Activated CD8-positive, alpha-beta memory T cell treated with anti-CD3 and anti-CD28 coated beads for 48 hours (primary cell): ENCODE measurements at places on chromosomes 11 and 22.

GRCh38 chr11:1906611-1907423 lies 12.7 kb upstream of the TNNT3 start:
- DNase-seq, result no peak

- no peak for DNase-seq
These were observed 82.7 kb upstream of the TMEM45B start for GRCh38 chr11:129732941-129733340.

GRCh38 chr22:23822101-23822671 lies 16.6 kb downstream of the DERL3 start:
- DNase-seq, result no peak

DNA sequence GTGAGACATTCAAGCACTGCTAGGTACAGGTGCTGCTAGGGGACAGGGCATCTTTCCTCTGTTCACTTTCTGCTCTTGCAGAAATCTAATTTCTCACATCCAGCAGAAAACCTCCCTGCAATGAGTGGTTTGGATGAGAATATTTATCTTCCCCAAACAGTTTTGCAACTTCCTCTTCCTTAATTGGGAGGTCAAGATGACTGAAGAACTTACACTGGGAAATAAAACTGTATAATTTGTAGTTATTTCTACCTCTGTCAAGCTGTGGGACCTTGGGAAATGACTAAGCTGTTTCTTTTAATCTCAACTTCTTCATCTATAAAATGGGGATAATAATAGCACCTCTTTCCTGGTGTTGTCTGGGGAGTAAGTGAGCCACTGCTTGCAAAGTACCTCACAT lies 69.8 kb downstream of the PRR5L start:
- no peak for DNase-seq

DNA sequence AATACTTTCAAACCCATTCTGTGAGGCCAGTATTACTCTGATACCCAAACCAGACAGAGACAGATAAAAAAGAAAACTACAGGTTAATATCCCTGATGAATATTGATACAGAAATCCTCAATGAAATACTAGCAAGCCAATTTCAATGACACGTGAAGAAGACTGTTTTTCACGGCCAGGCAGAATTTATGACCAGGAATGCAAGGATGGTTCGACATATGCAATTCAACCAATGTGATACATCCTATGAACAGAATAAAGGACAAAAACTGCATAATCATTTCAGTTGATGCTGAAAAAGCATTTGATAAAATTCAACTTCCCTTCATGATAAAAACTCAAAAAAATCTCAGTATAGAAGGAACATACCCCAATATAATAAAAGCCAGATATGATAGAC lies 44.5 kb downstream of the SLC22A24 start:
- no peak for DNase-seq

- DNase-seq, result no peak
These were observed 218.3 kb upstream of the CTSC start for GRCh38 chr11:88555829-88556202.

- no peak for DNase-seq
These were observed 110.9 kb downstream of the KCNC1 start for GRCh38 chr11:17845431-17845881.

DNA sequence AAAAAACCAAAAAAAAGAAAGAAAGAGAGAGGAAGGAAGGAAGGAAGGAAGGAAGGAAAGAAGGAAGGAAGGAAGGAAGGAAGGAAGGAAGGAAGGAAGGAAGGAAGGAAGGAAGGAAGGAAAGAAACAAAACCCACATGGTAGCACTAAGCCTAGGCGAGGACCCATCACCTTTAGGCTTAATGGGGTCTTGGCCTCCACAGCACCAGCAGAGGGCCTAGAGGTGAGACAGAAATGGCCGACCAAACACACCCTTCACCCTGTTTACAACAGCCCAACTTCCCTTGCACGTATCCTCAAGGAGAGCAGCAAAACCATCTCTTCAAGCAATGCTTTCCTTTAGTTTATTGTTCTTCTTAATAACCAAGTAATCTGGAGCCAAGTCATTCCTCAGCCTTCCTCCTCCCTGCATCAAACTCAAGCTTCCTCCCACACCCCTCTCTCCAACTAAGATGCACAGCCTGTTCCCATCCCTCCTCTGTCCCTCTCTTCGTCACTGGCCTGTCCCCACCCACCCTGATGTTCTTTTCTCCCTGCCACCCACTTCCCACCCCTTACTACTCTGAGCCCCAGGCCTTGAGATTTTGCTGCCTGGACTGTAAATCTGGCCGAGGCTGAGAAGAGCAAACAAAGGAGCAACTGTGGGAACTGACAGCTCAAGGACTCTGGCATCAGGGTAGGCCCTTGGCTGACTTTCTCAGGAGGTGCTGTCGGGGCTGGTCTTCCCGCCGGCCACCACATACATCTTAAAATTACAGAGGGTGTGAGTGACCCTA lies 26.0 kb downstream of the POU2AF1 start:
- DNase-seq, result no peak

GRCh38 chr22:26914519-26915185 lies 257.3 kb downstream of the MIAT start:
- DNase-seq, result no peak
